ENCODE measurements at places on chromosomes 6 and 20. TPM values are rescaled to one million over a fixed set of nuclear protein-coding genes. Genes with fewer than 3 reads are reported as not detected.

The EPB41L1 gene
- polyA plus RNA-seq, result 94.4 TPM

The PBOV1 gene
- not detected for polyA plus RNA-seq

The MARCKS gene
- polyA plus RNA-seq, result 26.3 TPM

The TSHZ2 gene
- polyA plus RNA-seq, result not detected

The GNAS-AS1 gene
- polyA plus RNA-seq, result not detected

The TPBG gene
- 33.2 TPM for polyA plus RNA-seq

The NOL4L gene
- 11.8 TPM for polyA plus RNA-seq

The BMP5 gene
- 0.04 TPM for polyA plus RNA-seq

- no peak for DNase-seq
These were observed 4.5 kb downstream of the RIPK1 start for GRCh38 chr6:3072798-3073197.

DNA sequence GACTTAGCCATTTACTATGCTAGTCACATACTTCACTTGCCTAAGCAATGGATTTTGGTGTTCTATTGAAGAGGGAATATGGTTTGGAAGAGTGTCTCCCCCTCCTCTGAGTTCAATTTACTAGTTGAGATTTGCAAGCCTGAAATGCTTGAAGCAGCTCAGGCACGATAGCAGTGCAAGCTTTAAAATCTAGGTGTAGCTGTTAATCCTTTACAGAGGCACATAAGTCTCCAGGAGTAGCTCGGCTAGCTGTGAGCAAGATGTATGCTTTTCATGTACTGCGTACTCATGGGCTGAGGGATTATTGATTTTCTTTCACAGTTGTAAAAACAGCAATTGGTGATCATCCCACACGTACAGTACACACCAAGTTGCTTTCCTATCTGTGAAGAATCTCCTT, 726 bp downstream of the FLRT3 start:
- DNase-seq, result peak; percentile 20

DNA sequence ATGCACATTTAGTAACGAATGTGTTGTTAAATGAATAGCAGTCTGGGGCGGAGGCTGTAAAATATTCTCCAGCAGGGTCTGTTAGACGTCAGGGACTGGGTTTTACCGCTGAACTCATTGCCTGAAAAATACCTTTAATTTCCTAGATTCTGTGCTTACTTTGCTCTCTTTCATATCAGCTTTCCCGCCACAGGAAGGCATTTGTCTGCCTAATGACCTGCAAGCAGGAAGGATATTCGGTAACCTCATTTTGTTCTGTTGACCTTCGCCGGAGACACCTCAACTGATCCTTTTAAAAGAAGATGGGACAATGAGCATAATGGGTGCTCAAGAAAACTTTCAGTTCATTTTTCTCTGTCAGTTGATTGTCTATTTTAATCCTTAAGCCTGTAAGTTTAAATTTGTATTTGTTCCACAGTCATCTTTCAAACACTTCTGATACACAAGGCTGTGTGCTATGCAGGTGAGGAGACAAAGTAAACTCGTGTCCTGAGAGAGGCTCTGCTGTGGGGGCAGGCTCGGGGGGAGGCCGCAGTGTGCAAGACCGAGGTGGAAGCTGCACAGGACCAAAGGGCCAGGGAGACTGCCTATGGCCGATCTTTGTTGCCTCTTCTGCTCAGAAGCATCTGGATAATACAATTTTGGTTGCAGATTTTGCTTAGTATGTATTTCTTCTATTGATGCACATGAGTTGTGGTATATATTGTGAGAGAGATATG, 27.4 kb upstream of the SIM1 start:
- DNase-seq, result no peak

GRCh38 chr6:75117701-75118100, 88.2 kb downstream of the COL12A1 start:
- no peak for DNase-seq

DNA sequence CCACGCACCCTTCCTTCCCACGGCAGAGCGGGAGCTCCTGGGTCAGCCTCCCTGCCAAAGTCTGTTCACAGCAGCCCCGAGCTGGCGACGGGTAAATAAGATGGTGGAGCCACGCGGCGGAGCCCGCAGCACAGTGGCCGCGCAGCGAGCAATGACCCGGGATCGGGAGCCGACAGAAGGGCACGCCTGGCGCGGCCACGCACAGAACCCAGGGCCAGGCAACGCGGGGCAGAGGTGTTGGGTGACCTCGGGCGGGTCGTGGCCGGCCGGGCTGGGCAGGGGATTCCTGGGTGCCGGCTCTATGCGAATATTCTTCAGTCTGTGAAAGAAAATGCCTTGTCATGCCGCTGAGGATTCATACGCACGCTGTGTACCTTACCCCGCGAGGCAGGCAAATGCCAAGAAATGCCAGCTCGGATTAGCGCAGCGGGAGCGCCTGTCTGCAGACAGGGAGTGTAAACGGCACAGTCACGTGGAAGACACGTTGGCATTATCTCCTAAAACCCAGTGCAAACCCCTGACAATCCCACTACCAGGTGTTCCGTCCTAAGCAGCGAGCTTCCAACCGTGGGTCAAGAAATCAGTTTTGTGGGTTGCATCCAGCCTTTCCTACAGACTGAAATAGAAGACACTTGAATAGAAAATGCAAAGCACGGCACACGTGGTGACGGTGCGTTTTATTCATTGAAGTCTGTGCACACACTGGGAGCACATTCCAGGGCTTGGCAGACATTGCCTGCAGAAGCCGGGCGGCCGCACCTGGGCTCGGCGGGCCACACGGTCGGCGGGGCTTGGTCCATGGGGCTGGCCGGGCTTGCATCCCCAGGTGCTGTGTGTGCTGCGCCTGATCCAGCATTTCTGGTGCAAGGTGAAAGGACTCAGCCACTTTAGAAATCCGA, 18.3 kb downstream of the CHRNA4 start:
- DNase-seq, result no peak

DNA sequence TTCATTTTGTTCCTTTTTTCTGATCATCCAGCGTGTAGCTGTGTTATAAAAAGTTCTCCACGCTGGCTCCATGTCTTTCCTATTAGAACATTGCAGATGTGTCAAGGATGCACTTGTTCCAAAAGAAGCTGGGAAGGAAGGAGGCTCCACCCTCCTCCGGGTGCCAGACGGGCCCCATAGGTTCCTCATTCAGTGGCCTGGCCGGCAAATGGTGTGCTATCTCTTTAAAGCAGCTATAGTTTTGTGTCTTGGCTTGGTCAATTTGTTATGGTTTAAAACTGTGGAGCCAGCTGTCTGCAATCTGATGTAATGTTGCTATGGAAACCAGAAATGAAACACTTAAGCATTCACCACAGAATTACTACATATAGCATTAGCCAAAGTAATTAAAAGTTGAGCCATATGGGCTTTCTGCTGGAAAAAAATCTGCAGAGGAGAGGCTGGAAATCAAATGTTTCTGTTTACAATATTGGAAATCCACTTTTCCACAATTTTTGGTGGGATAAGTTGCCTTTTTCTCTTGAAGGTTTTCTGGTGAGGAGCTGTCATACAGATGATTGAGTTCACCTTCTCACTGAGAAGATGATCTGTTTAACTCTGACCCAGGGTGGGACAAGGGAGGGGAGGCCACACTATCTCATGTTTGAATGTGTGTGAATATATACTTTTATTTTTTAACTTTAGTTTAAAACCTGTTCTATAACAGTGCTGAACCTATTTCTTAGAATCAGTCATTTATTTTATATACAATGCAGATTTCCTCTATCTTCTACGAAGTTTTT, 167.4 kb downstream of the SASH1 start:
- DNase-seq, result no peak

- no peak for DNase-seq
These were observed 1169.2 kb downstream of the GRIK2 start for GRCh38 chr6:102562713-102563112.

GRCh38 chr6:118826096-118826495, 67.9 kb upstream of the ASF1A start:
- no peak for DNase-seq

DNA sequence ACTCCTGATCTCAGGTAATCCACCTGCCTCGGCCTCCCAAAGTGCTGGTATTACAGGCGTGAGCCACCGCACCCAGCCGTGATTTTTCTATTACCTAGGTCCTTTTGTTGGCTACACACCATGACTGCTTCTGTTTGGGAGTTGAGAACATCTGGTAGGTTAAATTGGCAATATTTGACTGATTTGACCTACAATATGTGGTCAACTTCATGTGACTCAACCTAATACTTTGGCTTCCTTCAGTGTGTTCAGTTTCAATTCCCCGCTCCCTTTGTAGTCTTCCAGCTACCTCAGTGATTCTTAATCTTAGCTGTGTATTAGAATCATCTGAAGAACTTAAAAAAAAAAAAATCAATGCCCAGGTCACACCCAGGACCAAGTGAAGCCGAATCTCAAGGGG, 47.4 kb downstream of the MYB start:
- DNase-seq, result no peak

DNA sequence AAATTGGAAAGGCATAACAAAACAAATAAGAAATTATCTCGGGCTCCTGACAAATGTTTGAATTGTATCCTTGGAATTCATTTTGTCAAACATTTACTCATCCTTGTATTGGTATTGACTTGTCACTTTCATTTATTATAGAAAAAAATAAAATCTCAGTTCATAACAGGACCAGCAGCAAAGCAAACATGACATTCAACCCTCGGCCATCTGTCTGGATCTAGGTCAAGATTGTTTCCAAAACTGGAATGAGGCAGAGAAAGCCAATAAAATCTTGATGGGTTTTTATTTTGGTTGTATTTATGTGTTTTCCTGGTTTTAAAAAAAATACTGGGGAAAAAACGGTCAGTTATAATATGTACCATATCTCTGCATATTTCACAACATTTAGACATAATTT, 42.9 kb upstream of the FABP7 start:
- no peak for DNase-seq

DNA sequence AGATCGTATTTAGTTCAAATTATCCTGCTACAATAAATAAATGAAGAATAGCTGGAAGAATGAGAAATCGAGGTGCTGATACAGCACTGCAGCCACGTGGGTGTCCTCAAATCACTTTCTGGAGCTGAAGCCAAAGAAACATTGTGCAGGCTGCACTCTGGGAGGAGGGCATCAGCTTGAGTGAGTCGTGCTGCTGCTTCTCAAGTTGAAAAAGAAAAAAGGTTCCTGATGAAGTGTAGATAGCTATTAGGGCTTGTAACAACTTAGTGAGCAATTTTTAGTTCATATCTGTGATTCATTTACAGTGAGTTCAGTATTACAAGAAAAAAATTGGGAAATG, 40.5 kb downstream of the DSE start:
- no peak for DNase-seq

- DNase-seq, result no peak
These were observed 89.4 kb upstream of the PAK5 start for GRCh38 chr20:9928281-9928737.

- DNase-seq, result no peak
These were observed 84.4 kb downstream of the MAP7 start for GRCh38 chr6:136465766-136466303.

Measured in A549 (cell line).